Amniotic epithelial cell (primary cell): ENCODE measurements at places on chromosomes 13 and 19.

DNA sequence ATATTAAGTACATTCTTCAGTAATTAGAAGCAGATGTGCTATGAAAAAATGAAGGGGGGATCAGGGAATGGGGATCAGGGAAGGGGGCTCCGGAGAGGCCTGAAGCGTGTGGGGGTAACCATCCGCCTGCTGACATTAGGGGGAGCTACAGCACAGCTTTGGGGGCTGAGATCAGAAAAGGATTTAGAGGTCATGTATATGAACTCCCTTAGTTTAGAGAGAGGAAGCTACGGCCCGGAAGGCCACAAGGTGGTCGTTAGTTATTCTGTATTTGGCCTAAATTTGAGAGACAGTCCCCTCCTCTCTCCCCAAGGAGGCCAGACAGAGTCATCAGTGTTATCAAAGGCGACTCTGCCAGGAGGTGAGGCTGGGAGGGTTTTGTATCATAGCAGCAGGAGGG lies 99.0 kb downstream of the TM9SF2 start:
- no peak for DNase-seq

DNA sequence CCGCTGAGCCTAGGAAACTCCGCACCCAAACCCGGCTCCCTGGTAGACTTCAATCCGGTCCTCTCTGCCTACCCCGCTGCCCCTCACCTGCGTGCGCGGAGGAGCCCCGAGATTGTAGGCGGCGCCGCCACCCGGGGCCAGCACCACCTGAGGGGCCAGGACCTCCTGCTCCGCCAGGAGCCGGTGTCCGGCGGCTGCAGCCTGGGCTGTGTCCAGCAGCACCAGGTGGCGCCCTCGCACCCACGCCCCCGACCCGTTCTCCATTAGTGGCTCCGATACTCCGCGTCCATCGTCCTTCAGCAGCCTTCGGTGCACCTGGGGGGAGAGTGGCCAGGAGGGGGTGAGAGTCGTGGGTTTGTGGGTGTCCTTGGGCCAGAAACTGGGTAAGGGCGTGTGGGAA lies 18.5 kb downstream of the MAN2B1 start:
- no peak for DNase-seq

GRCh38 chr19:38023671-38024541 lies 116.9 kb downstream of the SIPA1L3 start:
- DNase-seq = no peak

DNA sequence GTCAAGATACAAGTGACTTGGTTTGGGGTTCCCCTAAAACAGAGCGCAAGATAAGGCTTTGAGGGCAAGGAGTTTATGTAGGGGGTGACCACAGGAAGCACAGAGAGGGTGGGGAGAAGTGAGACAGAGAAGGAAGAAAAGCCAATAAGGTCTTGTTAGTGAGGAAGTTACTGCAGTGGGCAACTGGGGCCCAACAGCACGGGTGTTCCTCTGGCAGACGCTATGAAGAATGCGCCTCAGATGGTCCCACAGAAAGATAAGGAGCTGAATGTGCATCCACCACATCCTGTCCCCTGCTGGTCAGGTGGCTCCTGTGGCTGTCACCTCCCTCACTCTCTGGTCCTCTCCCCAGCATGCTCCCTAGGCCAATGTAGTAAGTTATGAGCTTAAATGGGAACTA lies 333.5 kb downstream of the TSHZ3 start:
- no peak for DNase-seq

- no peak for DNase-seq
These were observed 14.5 kb downstream of the ERCC2 start for GRCh38 chr19:45355910-45356309.

GRCh38 chr19:10293637-10294367 lies 4.0 kb downstream of the ICAM5 start:
- DNase-seq = no peak

DNA sequence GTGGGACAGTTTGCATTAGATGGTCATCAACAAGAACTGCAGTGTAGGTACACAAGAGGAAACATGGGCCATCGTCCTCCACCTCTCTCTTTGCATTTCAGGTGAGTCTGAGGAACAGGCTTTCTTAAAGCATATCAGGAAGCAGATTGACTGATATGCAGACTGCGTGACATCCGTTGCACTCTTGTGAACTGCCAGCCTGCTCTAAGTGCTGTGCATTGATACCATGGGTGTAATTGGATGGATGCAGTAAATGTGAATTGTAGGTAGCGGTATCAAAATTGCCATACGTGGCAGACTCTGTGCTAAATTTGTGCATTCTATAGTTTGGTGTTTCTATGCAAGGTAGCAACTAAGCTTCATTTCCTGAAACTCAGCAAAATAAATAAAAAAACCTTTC lies 1008.3 kb downstream of the EFNB2 start:
- DNase-seq = no peak

- no peak for DNase-seq
These were observed 5.7 kb upstream of the LENG1 start for GRCh38 chr19:54165222-54165621.

DNA sequence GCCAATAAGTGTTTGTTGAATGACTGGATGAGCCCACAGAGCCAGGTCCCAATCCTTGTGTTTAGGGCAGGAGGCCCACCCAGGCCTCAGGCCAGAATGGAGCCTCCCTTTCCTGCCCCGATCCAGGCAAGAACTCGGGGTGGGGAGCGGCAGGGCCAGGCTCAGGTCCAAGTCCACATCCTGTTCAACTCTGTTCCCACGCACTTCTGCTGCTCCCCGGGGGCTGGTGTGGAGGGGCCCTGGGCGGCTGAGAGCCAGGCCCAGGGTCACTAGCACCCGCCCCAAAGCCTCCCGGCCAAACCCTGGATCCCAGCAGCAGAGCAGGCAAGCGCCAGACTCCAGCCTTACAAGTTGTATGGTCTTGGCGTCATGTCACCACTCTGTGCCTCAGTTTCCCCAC lies 8.0 kb downstream of the ANGPTL8 start:
- DNase-seq = no peak

DNA sequence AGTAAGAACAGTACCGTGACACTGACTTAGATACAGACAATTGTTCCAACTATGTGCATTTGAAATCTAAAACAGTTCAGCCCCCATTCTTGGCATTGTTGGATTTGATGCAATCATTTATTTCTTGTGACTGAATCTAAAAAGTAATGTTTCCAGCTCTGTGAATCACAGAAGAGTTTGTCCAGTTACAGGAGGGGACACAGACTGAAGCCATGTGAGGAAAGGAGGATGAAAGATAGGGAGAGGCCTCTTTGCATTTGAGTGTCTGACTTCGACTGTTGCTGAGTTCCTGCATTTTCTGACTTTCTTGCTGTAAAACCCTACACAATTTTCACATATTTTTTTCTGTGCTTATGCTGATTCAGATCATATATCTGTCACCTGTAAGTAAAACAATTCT lies 179.3 kb upstream of the PCDH17 start:
- DNase-seq = no peak

DNA sequence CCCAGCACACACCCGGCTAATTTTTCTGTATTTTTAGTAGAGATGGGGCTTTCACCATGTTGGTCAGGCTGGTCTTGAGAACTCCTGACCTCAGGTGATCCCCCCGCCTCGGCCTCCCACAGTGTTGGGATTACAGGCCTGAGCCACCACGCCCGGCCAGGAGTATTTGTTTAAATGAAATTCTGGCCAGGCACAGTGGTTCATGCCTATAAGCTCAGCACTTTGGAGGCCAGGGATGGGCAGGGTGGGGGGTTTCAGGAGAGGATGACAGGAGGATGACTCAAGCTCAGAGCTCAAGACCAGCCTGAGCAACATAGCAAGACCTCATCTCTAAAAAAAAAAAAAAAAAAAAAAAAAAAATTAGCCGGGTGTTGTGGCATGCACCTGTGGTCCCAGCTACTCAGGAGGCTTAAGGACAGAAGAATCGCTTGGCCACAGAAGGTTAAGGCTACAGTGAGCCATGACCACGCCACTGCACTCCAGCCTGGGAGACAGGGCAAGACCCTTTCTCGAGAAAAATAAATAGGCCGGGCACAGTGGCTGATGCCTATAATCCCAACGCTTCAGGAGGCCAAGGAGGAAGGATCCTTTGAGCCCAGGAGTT lies 8.2 kb upstream of the DHDH start:
- peak; percentile 33 for DNase-seq

GRCh38 chr13:38879278-38879677 lies 111.4 kb downstream of the STOML3 start:
- DNase-seq = no peak

DNA sequence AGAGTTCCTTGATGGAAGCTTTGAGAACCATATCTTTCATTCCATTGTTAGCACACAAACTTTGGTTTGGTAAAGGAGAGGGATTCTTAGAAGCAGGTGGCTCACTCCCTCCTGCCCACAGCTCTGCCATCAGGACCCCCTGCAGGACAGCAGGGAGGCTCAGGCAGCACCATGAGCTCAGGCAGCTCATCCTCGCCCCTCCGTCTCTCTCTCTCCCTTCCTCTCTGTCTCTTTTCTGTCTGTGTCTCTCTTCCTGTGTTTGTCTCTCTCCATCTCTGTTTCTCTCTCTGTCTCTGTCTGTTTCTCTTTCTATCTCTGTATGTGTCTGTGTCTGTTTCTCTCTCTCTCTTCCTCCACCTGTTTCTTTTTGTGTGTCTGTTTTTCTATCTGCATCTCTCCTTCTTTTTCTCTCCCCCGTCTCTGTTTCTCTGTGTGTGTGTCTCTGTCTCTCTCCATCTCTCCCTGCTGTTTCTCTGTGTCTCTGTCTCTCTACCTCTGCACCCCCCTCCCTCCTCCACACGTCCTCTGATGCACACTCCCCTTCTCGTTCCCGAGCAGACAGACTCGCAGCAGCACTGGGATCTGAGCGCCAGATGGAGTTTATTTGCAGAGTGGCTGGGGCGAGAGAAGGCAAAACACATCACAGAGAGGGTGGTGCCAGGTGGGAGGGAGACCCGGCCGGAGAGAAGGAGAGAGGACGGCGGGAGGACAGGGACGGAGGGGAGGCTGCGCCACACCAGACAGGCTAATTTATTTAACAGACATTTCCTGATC lies 8.7 kb downstream of the SBK2 start:
- no peak for DNase-seq

DNA sequence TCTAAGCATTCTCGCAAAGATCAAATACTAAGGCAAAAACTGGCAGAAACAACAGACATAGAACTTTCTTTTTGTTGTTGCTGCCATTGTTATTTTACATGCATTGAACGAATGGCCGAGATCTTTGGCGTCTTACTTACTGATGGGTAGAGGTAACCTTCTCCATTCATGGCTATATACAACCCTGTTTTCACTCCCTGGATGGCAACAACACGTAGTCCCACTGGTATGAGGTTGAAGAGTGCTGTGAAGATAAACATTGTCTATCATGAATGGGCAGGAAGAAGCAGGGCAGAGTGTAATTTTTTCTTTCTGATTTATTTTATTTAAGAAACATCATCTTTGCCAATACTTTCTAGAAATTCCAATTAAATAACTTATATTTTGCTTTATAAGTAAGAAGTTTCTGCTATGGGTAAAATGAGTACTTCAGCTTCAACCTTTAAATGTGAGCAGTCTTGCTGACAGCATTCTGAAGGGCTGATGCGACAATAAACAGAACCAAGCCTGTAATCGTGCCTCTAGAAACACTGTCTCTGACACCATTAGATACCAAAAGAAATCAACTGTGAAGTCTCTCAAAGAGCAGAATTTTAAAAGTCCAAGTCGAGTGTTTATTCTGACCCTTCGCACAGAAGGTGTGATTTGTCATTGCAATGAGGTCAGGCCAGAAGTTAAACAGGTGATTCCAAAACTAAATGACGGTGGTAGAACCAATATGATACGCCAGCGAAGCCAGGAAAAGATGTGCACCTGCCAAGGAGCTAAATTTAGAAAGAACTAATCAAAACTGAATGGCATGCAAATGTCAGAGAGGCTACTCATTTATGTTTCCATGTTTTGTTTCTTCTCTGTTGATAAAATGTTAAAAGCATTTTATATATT lies 416.4 kb downstream of the ITGBL1 start:
- DNase-seq = no peak

DNA sequence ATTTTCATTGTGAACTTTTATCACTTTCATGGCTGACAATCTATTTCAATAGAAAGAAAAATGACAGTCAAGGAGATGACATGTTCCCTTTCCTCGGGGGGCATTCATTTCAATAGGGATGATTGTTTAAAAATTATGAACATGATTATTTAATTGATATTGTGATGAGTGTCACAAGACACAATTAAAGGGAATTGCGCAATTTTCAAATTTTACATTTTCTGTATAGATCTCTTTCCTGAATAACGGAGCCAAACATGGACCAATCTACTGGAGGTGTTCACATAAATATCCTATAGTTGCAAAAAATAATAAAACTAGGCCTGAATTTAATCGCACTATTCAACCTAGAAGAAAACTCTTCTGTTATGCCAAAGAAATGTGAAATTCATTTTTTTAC lies 1274.6 kb downstream of the SLITRK5 start:
- no peak for DNase-seq

DNA sequence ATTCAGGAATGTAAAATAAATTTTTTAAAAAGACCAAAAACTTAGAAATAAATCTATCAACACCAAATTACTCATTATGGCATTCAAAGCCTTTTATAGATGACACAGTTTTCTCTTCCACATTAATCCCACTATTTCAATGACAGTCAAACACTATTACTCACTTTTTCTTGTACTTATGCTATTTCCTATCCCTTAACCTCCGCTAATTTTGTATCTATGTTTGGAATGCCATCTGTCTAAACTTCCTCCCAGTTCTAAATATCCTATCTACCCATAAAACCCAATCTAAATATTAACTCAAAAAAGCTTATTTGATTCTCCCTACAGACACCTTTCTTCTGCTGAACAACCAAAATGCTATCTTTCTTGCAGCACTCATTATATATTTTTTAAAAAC lies 203.5 kb downstream of the ENOX1 start:
- no peak for DNase-seq

DNA sequence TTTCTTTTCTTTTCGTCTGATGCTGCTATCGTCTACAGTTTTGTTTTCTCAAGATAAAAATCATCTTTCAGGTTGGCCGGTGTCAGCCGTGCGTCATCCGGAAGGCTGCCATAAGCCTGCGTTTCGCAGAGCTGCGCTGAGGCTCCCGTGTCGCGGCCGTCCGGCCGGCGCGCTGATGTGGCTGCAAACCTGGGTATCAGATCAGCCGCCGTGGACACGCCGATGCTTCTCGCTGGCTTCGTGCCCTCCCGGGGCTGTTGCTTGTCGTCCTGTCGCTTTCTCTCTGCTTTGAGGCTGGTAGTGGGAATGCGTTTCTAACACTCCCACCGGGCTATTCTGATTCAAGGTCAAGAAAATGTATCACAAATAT lies 45.9 kb upstream of the TFDP1 start:
- DNase-seq = no peak

- peak; percentile 37 for DNase-seq
These were observed 347.4 kb downstream of the LIG4 start for GRCh38 chr13:107867701-107868661.

- DNase-seq = peak; percentile 10
These were observed 165.9 kb downstream of the KLF5 start for GRCh38 chr13:73224703-73225102.

DNA sequence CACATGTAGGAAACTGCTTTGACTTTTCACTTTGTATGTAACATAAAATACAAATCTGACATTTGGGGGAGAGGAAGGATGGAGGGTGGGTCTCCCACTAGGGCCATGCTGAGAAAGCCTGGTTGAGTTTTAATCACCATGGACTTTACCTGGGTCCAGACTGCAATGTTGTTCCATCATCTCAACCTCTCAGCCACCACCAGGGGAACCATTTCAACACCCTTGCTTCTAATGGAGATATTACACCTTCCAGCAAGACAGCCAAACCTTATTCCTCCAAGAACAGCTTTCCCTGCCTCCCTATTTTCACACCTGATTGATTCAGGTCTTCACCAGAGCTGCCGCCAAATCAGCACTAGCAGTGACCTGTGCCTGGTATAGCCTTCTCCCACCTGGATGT lies 56.0 kb downstream of the ZAR1L start:
- DNase-seq = no peak

GRCh38 chr19:13036366-13036976 lies 41.2 kb downstream of the NFIX start:
- DNase-seq = no peak

- DNase-seq = no peak
These were observed 10.8 kb downstream of the DIAPH3 start for GRCh38 chr13:60152904-60153303.
